A549 treated with DMSO at 1 μM for 4 hours (cell line): ENCODE measurements at places on chromosomes 1 and 21. TPM values are rescaled to one million over a fixed set of nuclear protein-coding genes. Genes with fewer than 3 reads are reported as not detected.

The GRIK1 gene
- not detected in 5 replicates for total RNA-seq

The ARF1 gene
- 376 to 456 TPM (median 431 TPM) in 5 replicates for total RNA-seq

The PLOD1 gene
- 74.1 to 86.9 TPM (median 77.6 TPM) in 5 replicates for total RNA-seq

The NTRK1 gene
- 0.09 to 0.26 TPM (median 0.17 TPM) in 4 of 5 replicates, not detected in the other for total RNA-seq

The VSIG8 gene
- 0.06 to 0.07 TPM in 2 of 5 replicates, not detected in the others for total RNA-seq

The GJA9 gene
- total RNA-seq, result 0.05 to 0.09 TPM (median 0.08 TPM) in 3 of 5 replicates, not detected in the others
